ENCODE measurements at places on chromosomes 13 and 19.

DNA sequence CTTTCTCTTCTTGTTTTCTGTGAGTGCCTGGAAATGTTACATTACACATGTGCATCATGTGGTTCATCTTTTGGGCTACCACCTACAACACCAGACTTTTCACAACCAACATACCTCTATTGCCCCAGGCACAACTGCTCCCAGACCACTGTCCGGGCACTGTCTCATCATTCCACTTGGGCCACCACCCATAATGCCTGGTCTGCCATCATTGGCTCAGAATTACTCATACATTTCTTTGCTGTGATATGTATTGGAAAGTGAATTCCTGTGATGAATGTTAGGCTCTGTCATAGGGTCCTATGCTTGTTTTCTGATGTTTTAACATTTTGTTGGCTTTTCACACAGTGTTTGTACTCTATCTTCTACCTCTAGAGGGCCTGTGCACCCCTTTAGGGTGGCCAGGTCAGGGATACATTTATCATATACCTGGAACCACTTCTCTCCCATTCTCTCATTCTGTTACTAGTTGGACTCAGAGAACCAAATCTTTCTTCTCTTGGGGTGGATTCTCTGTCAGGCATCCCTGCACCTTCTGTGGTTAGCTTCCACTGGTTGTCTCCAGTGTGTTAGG lies 172.8 kb downstream of the NHLRC3 start:
- no peak for DNase-seq

- no peak for DNase-seq
Measured at GRCh38 chr13:96551546-96551945, 442.7 kb downstream of the OXGR1 start.

DNA sequence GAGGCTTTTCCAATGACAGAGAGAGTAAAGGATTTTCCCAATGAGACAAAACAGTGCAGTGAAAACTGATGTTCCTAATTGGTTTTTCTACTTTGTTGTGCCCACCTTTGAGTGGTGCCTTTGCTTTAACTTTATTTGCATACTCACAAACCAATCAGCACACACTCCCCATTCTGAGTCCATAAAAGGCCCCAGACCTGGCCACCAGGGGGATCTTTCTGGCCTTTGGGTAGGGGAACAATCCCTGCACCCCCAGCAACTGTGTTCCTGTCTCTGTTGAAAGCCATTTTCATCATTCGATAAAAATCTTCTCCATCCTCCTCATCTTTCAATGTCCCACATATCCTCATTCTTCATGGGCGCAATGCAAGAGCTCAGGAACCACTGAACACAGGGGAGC lies 252.8 kb downstream of the B3GLCT start:
- no peak for DNase-seq

DNA sequence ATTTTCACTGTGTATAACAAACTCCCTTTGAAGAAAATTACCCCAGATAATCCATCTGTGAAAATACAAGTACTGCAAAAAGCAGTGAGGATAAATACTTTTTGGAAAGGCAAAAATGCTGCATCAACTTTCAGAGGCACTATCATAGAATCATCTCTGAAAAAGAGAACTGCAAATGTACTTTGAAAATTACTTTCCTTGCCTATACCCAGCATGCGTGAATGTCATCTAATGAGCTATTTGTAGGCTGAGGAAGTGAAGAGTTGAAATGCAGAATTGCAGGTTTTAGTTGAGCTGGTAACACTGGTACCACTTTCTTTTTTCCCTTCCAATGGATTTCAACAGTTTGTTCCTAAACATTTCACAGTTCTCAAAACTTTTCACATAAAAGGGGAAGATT lies 196.7 kb downstream of the TBC1D4 start:
- no peak for DNase-seq

GRCh38 chr13:58434943-58435342 lies 803.4 kb downstream of the PCDH17 start:
- DNase-seq, result no peak

DNA sequence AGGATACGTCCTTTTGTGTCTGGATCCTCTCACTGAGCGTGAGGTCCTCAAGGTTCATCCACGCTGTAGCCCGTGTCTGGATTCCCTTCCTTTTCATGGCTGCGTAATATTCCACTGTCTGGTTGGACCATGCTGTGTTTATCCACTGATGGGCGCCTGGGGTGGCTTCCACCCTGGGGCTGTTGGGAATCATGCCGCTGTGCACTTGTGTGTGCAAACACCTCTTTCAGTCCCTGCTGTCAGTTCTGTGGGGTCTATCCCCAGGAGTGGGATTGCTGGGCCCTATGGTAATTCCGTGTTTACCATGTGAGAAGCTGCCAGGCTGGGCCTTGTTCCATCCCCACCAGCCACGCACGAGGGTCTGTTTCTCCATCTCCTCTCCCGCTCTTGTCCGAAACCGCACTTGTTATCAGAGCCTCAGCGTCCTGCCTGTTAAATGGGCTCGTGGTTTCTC lies 98.6 kb downstream of the GADD45B start:
- DNase-seq, result no peak

All from NCI-H446 (cell line).